ENCODE measurements at places on chromosomes 11 and 22. TPM values are rescaled to one million over a fixed set of nuclear protein-coding genes. Genes with fewer than 3 reads are reported as not detected.

DNA sequence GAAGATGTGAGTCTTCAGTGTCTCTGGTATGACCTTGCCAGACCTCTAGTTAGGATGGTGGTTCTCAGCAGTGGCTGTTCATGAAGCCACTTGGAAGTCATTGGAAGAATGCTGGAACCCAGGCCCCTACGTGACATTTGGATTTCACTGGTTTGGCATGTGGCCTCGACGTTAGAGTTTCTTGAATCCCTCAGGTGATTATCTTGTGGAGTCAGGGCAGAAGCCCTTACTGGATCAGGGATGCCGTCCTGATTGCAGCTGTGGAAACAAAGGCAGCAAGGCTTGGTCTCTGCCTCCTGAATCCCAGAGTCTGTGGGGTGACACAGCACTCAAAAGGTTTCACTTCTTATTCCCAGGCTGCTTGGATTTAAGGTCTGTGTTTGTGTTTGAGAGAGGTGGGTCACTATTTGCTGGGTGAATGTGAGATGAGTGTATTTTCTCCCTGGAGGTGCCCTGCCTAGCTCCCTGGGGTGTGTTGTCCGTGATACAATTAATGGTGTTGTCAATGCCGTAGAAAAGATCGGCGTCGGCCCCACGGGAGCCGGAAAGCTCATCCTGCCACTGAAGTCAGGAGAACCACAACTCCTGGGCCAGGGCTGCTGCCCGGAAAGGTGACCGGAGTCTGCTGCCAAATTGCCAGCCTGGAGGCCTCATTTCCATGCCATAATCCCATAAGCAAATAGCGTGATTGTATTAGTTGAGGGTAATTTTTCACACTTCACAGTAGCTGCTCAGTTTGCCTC lies 939.0 kb downstream of the BRD1 start:
- ATAC-seq: no peak

SCARF2 gene
- 14.8 TPM for total RNA-seq

- ATAC-seq: no peak
Observed at GRCh38 chr22:39690881-39691605, 120.5 kb downstream of the CACNA1I start.

- ATAC-seq: no peak
Observed at GRCh38 chr11:68509066-68509465, 48.5 kb downstream of the PPP6R3 start.

GGT5 gene
- 26.3 TPM for total RNA-seq

DNA sequence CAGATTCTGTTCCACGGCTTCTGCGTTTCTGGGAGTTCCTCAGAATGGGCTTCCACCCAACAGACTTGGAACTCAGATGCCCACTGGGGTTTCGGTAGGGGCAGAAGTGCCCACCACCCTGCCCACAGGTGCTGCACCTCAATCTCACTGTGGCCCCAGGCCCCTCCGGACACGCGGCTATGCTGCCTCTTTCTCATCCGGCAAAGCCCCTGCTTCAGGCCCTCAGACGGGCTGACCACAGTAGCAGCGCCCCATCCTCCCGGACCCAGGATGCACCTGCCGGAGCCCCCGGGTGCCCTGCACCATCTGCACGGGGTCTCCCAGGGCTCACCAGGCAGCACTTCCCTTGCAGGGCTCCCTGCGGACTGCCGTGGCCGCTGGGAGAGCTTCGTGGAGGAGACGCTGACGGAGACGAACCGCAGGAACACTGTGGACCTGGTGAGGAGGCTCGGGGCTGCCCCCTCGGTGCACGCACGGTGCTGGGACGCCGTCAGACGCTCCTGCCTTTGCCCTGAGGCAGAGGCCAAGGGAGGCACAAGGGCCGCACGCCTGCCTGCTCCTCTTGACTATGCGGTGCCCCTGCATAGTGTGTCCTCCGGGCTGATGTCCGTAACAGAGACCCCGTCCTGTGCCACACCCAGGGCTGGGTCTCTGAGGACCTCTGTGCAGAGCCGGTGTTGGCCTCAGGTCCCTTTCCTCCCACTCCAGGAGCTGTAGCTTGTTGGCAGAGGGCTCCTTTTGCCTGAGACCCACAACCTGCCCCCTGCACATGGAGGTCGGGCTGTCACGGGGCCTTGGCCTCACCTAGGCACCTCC lies 38.6 kb downstream of the SBF1 start:
- no peak for ATAC-seq

- no peak for ATAC-seq
Observed at GRCh38 chr11:35308157-35308556, 111.2 kb downstream of the SLC1A2 start.

DNA sequence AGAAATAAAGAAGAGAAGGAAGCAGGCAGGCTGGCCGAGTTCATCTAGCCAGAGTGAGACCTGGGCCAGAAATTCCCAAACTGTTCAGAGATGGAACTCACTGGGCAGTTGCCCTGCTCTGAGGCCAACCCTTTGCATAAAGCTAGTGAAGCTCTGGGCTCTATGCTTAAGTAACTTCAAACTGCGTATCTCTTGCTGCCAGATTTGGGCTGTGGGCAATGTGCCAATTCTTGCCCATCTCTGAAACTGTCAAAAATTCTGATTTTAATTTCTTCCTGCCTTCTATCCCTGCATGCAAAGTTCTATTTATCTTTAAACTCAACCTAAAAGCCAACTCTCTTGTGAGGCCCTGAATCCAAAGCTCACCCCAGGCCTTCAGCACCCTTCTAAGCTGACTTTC lies 36.2 kb upstream of the HEPHL1 start:
- ATAC-seq: no peak

DNA sequence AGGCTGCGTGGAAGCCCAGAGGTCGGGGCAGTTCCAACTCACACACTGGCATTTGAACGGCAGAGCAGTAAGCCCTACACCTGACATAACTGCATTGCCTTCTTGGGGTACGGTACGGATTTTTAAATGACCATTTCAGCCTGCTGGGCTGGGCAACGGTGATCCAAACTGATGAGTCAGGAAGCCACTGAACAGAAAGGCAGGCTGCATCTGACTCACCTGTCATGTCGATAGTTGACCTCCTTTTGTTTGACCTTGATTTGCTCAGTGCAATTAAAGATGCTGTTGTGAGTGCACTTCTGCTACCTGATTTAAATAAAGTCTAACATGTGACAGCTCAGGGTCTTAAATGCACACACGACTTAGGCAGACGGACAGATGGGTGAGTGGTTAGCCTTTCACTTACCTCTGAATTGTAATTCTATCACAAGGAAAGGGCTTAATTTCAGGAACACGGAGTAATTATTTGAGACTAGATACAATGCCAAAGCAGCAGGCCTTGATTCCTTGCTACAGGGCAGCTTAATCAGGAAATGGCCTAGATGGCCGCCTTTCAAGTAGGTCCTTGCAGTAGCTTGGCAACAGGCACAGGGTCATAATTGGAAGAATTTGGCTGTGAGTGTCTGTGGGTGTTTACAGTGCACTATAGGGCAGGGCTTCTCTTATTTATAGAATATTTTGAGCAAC lies 52.2 kb downstream of the BMAL1 start:
- ATAC-seq: no peak

SLC5A4 gene
- not detected for total RNA-seq

SNRPD3 gene
- total RNA-seq: 138 TPM

GRCh38 chr22:47055073-47055355 lies 292.6 kb downstream of the TBC1D22A start:
- ATAC-seq: no peak

DNA sequence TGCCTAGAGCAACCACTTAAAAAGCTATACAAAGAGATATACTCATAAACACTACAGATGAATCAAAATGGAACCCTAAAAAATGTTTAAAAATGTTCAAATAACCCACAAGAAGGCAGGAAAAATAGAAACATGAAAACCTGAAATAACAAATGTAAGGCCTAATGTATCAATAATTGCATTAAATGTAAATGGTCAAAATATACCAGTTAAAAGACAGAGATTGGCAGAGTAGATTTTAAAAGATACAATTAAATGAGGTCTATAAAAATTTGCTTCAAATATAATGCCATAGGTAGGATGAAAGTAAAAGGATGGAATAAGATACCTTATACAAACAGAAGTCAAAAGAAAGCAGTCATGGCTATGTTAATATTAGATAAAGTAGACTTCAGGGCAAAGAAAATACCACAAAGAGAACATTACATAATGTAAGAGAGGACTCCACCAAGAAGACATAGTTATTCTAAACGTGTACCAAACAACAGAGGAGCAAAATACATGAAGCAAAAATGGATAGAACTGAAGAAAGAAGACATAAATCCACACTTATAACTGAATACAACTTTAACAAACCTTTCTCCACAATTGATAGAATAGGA lies 25.2 kb downstream of the SHANK2 start:
- ATAC-seq: no peak

- ATAC-seq: no peak
Observed at GRCh38 chr11:114353443-114353842, 46.9 kb downstream of the C11orf71 start.

DNA sequence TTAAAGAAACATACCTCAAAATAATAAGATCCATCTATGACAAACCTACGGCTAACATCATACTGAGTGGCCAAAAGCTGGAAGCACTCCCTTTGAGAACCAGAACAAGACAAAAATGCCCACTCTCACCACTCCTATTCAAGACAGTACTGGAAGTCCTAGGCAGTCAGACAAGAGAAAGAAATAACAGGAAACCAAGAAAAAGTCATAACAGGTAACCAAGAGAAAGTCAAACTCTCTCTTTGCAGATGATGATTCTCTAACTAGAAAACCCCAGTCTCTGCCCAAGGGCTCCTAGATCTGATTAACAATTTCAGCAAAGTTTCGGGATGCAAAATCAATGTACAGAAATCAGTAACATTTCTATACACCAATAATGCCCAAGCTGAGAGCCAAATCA lies 35.6 kb downstream of the TMEM123 start:
- no peak for ATAC-seq

SMTNL1 gene
- total RNA-seq: not detected

GRCh38 chr11:95123556-95123955 lies 33.9 kb downstream of the ENDOD1 start:
- no peak for ATAC-seq

- ATAC-seq: no peak
Observed at GRCh38 chr11:65210361-65210731, 28.6 kb downstream of the CAPN1 start.

RPS3 gene
- total RNA-seq: 836 TPM

GRCh38 chr11:57920971-57921370 lies 102.7 kb upstream of the OR9Q1 start:
- no peak for ATAC-seq

DNA sequence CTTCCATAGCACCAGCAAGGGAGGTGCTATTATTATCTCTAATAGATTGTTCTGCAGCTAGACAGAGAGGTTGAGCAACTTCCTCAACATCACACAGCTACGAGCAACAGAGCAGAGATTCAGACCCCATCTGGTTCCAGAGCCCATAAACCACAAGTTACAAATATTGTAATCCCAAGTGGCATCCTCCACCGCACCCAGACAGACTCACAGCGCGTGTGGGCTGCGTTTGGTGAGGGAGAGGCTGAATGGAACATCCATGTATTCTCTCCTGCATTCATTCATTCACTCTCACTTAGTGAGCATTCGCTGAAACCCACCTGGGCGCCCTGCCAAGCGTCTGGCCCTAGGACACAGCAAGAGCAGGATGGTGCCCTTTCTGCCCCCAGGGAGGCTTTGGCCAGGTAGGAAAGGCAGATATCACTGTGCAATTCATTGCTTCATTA lies 33.5 kb downstream of the LIF start:
- no peak for ATAC-seq

SLC22A8 gene
- total RNA-seq: not detected

DNA sequence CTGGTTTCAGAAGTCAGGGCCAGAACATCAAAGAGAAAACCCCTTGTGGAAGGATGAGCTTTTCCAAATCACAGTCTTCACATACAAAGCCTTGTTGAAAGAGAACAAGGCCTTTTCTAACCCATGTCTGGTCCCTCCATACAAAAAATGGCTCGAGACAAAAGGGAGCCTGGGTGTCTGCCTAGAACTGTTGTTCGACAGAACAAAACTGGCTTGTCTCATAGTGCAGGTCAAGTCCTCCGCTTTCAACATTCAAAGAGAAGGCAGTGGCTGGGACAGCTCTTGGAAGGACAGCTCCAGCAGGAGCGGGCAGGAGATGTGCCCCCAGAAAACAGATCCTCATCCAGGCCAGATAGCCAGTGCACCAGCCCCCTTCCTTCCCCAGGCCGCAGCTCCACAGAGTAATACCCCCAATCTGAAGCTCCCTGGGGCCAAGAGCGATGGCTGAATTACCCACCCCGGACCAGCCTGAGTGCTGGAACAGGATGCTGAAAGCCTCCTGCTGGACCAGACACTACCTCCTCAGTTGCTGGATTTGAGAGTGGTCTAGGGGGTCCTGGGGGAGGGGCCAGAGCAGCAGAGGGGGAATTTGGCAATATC lies 27.6 kb downstream of the USH1C start:
- no peak for ATAC-seq

DNA sequence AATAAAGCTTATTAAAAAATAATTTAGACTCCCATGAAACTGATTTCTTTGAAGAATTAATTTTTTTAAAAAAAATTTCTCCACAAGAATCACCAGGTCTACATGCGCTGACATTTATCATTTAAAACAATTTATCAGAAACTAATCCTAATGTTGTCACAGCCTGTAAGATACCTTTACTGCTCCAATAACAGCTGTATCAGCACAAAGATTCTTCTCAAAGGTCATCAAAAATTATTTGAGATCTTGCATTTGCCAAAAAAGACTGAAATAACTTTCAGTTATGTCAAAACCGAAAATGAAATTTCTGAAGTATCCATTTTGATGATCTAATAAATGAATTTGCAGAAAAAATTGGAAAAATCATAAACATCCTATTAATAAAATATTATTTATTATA lies 8.1 kb downstream of the KRTAP5-5 start:
- no peak for ATAC-seq

- ATAC-seq: no peak
Observed at GRCh38 chr22:33640900-33641299, 279.4 kb downstream of the LARGE1 start.

GRCh38 chr22:37563153-37564081 lies 3.1 kb downstream of the CDC42EP1 start:
- peak; percentile 72 for ATAC-seq

DNA sequence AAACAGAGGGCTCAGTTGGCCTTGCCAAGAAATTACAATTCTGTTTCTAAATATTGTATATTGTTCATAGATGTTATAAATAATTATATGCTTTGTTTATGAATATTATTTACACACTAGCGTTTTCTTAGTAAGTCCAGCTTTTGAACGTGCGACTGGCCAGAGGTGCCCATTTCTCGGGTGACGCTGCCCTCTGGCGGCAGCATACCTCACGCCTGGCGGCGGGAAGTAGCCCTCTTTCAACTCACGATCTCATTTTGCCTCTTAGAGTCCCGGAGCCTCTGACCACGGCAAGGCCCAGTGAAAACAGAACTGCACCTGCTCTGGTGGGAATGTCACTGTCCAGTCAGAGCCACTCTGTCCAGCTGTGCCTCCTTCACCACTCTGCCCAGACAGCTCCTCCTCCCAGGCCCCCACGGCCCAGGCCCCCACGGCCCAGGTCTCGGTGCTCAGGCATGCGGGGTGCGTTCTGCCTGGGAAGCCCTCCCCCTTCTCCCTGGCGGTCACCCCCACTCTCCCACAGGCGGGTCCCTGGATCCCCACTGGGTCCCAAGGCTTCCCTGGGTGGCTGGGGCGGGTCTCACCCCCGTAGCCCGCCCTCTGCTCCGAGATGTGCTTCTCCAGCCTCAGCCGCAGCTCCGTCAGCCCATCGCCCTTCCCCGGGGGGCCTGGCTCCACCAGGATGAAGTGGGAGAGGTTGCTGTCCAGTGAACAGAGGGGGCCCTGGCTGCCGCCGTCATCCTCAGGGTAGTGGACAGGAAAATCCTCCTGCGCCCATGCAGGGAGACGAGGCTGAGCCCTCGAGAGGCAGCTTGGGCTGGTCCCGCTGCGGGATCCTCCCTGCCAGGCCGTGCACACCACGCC lies 19.3 kb downstream of the TSSC4 start:
- ATAC-seq: peak; percentile 58
